Pulmonary artery endothelial cell (primary cell): ENCODE measurements at places on chromosomes 5 and 9.

- DNase-seq, result no peak
Measured at GRCh38 chr9:1709347-1709746, 305.8 kb upstream of the SMARCA2 start.

DNA sequence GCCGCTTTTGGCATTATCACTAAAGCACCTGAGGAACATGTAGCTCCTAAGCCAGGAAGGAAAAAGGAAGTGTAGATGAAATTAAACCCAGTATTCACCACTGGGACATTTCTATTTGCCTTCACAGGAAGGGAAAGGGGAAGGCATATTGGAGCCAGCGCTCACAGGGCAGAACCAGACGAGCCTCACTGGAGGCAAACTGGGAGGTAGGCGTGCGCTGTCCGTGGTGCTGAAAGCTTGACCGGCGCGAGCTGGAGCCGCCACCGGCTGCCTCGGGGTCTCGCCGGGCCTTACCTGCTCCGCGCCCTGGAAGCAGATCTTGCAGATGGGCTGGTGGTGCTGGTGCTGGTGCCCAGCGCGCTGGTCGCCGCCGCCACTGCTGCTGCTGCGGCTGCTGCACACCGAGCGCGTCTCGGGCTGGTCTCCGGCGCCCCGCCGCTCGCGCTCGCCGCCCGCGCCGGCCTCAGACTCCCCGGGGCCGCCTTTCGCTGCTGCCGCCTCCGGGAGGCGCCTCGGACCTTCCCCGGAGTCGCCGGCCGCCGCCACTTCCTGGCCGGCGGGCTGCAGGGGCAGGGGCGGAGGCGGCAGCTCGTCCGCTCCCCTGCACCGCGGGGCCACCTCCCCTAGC lies 732 bp downstream of the MARCHF11 start:
- peak; percentile 8 for DNase-seq

- DNase-seq, result no peak
Measured at GRCh38 chr9:106717686-106718085, 145.3 kb upstream of the ZNF462 start.

DNA sequence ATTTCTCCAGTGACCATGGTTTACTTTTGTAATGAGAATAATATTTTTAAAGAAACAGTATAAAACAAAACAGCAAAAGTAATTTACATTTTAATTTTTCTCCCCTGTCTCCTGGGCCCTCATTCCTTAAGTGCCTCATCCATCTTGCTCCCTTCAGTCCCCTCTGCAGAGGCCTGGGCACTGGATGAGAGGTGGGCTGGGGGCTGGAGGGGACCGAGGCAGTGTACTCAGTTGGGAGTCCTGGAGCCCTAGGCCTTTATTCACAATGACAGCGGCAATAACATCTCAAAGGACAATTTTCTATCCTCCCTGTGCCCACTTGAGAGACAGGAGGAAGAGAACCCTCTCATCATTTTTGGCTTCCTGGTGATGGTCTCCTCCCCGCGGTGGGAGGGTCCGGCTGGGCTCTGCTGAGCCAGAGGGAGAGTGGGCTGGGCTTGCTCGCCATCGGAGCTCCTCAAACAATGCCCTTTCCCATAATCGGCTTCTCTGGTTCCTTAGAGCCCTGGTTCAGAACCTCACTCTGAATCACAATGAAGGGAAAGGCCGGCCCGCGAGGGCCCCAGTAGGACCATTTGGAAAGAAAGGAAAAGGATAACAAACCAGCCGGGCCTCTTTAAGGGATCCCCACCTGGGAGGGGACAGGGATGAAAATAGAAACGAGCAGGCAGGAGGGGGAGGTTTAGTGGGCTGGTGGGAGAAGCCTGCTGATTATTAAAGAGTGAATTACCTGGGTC lies 9.7 kb upstream of the SMIM32 start:
- DNase-seq, result no peak

- no peak for DNase-seq
Measured at GRCh38 chr5:56025151-56025885, 30.6 kb upstream of the IL6ST start.

- DNase-seq, result no peak
Measured at GRCh38 chr5:180468732-180469585, 25.2 kb upstream of the CNOT6 start.

GRCh38 chr5:142614054-142614453 lies 71.8 kb downstream of the FGF1 start:
- no peak for DNase-seq

- DNase-seq, result no peak
Measured at GRCh38 chr9:134720796-134721195, 79.2 kb downstream of the COL5A1 start.
